Stimulated activated CD4-positive, alpha-beta T cell treated with anti-CD3 and anti-CD28 coated beads, TNF-alpha, amount 100 ng/mL, for 48 hours (primary cell): ENCODE measurements at places on chromosomes 7 and 10.

DNA sequence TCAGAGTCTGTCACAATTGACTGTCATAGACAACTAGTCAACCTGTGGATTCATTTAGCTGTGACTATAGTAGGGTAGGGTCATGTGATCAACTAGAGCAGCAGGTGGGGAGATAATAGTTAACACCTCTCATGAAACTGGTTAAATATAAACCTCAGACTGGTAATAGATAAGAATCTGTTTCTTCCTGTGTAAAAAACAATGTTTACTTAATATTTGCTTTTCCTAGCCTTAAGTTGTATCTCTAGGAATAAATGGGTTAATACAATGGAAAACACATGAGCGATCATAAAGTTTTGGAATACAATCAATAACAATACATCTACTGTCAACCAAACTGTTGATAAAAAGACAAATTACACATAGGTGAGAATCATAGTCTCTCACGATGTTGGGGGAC, 43.4 kb upstream of the ITGB8 start:
- no peak for DNase-seq

DNA sequence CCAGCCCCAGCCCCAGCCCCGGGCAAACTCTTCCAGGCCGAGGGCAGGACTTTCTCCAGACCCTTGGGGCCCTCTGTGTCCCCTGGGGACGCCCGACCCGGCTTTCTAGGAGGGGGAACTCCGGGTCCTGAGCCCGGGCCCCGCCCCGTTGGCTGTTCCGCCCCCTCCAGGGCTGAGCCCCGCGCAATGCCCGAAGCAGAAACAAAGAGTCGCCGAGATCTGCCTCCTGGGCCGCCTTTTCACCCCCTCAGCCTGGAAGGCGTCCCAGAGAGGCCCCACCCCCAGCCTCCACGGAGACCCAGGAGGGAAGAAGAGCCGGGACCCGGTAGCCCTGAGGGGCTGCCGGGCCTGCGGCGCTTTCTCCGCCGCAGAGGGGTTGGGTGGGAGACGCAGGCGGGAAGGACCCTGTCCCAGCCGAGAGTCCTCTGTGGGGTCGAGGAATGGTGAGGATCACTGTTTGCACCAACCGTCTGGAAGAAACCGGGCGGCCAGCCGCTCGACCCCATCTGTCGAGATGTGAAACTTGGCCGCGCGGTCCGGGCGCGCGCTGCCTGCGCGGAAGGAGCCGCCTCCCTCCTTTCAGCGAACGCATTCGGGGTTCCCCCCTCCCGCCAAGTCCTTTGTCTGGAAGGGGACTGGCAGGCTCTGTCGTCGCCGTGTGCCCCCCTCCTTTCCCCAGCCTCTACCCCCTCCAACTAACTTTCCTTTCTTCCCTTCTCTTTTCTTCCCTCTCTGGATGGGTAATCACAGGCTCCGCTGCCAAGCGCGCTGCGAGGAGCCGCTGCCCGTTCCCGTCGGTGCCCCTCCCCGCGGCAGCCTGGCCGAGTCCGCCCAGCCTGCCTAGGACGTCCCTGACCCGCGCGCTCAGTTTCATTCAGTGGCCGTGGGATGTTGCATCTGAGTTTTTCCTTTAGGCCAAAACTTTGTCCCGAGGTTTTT, 10.2 kb downstream of the EN2 start:
- no peak for DNase-seq

DNA sequence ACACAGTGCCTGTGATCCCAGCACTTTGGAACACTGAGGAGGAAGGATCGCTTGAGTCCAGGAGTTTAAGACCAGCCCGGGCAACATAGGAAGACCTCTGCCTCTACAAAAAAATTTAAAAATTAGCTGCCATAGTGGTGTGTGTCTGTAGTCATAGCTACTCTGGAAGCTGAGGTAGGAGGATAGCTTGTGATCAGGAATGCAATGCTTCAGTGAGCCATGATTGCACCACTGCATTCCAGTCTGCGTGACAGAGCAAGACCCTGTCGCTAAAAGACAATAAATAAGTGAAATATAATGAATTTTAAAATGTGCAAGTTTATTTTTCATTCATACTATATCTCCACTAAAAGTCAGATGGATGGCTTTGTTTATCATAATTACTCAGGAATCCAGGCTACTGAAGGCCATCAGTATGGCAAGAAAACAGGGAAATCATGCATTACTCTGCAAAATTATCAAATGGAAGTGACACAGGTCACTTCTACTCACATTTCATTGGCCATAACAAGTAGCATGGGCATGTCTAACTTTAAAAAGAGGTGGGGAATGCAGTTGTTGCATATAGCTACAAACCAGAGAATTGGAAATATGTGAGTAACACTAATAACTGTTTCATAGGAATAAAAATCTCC, 32.9 kb upstream of the FAM3C start:
- no peak for DNase-seq

- DNase-seq: no peak
Measured at GRCh38 chr7:142447762-142448161, 189.9 kb upstream of the PRSS58 start.

GRCh38 chr10:44010873-44011602, 362.4 kb upstream of the ZNF32 start:
- peak; percentile 9 for DNase-seq

DNA sequence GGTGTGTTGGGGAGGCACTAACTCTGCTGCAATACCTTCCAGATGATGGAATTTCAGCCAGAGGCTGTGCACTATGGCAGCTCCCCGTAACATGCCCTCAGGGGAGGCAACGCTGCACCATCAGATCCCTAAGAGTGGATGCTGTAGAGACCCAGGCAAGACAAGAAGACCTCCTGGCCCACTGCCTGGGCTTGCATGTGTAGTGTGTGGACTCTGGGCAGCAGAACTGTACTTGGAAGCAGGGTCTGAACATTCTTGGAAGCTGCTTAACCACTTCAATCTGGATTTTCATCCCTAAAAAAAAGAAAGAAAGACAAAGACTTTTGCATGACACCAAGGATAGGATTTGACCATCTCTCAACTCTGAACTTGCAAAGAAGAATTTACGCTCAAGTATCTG, 297.5 kb upstream of the NRP1 start:
- DNase-seq: no peak

- no peak for DNase-seq
Measured at GRCh38 chr7:157627033-157627432, 290.2 kb downstream of the DNAJB6 start.

- DNase-seq: no peak
Measured at GRCh38 chr10:51643734-51644133, 55.7 kb downstream of the CSTF2T start.

DNA sequence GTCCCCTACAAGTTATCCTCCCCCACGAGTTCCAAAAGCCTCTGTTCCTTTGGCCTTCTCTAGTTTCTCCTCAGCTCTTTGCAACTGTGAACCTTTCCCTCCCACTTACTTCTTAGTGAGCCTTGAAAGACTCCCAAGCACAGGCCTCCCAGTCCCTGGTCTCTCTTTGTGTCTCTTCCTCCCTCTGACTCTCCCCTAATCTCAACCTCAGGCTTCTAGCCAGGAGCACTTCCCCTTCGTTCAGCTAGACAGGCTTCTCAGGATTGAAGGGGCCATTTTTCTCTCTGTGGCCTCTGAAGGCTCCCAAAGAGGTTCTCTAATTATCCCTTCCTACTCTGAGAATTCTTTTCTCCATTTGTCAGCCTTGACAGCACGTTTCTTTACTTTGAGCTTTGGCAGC, 50.2 kb upstream of the PHYHIPL start:
- DNase-seq: no peak

DNA sequence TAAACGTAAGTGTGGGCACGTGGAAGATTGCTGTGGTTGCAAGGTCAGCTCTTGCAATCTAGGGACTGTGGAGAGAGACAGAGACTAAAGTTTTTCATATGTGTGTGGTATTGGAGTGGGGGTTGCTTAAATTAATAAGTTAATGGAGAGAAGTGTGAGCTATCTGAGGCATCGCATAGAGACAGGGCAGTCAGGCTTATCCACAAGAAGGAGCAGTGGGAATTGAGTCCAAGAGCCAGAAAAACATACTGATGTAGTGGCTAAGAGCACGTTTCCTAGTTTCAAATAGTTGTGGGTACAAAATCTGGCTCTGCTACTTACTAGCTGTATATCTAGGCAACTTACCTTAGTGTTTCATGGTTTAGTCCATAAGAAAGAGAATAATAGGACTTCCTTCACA, 65.8 kb downstream of the SORCS3 start:
- no peak for DNase-seq

DNA sequence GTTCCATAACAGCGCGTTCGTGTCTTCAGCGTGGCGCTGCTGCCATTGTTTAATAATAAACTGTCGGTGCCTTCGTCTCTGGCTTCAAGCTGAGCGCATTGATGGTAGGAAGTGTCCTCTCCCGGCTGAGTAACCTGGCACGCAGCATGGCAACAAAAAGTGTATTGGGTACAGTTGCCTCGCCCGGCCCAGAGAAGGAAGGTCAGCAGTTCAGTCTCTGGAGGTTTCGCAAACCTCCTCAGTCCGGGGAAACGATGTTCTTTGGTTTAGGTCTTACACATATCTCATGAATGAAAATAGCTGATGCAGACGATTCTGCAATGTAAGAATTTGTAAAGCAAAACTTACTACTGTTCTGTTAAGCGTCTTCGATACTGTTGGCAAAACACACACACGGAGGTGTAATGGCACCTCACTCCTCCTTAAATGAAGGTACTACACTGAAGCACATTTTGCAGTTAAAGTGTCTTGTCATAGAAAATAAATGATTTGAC, 739 bp upstream of the CCDC186 start:
- no peak for DNase-seq

- DNase-seq: no peak
Measured at GRCh38 chr7:158160199-158160598, 427.4 kb downstream of the PTPRN2 start.

- peak; percentile 20 for DNase-seq
Measured at GRCh38 chr7:28020302-28020940, 160.2 kb downstream of the JAZF1 start.
